ENCODE measurements at places on chromosomes 3 and 15.

- DNase-seq: no peak
These were observed 16.0 kb downstream of the ANKRD63 start for GRCh38 chr15:40266828-40267304.

GRCh38 chr3:138902171-138902570 is 44.8 kb downstream of the FOXL2 start:
- no peak for DNase-seq

DNA sequence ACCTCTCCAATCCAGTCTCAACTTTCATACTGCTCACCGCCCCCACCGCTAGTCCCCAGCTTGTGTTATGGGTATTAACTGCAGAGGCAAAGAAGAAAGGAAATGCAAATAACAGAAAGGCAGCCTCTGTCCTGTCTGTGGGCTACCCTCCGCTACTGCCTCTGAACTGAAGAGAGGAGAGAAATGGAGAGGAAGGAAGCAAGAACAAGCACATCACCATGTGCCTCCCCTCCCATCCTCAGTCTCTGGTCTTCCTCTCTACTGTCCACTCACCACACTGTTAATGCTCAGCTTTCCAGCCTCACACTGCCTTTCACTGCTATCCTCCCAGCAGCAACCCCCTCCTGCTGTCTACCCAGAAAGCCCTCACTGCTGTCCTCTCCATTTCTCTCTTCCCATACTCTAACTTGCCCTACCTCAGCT is 139.0 kb upstream of the SLC2A2 start:
- DNase-seq: no peak

DNA sequence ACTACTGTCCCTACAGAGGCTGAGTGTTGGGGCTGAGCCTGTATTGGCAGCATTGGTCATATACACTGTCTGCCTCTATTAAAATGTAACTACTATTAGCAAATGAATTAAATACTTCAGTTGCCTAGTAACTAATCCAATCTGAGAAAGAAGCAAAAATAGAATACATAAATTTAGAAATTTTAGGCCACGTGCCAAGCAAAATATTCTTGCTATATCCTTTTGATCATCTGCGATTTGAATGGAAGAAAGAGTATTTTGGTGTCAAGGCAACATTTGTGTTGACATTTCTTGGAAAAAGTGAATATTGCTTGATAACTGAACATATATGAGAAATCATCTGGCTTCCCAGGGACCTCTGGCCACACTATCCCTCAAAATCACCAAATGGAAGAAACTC is 148.2 kb upstream of the TOPAZ1 start:
- no peak for DNase-seq

DNA sequence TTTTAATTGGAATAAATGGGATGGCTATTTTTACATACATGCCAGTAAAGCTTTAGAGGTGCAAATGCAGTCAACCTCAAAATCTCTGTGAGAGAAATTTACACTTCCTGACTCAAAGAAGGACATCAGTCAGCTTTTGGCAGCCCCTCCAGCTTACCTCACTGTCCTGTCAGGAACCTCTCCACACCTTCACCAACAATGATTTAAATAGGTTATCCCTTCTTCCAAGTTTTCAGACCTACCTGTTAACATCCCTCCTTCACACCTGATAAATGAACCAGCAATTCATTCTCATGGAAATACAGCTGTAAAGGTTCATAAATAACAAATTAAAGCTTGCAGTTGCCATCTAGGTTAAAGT is 286.1 kb downstream of the SHOX2 start:
- DNase-seq: no peak

- no peak for DNase-seq
These were observed 20.0 kb upstream of the TRANK1 start for GRCh38 chr3:36964817-36965216.

DNA sequence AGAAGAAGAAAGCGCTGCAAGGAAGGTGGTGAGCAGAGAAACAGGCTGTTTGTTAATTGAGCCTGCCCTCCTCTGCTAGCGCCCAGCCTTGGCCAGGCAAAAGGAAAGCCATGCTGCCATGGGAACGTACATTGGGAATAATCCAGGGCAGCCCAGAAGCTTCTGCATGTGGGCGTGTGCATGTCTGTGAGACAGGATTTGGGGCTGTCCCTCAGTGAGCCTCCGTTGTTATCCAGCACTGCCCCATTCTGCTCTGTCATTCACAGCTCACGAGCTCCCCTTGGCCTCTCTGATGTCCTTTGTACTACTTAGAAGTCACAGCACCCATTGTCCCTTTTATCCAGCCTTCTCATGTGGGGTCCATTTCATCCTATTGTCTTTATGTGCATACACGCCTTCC is 239.1 kb upstream of the ROPN1 start:
- no peak for DNase-seq

GRCh38 chr3:23751212-23751723 is 54.5 kb upstream of the UBE2E1 start:
- no peak for DNase-seq

- no peak for DNase-seq
These were observed 286.3 kb upstream of the ROBO2 start for GRCh38 chr3:76753599-76753998.

DNA sequence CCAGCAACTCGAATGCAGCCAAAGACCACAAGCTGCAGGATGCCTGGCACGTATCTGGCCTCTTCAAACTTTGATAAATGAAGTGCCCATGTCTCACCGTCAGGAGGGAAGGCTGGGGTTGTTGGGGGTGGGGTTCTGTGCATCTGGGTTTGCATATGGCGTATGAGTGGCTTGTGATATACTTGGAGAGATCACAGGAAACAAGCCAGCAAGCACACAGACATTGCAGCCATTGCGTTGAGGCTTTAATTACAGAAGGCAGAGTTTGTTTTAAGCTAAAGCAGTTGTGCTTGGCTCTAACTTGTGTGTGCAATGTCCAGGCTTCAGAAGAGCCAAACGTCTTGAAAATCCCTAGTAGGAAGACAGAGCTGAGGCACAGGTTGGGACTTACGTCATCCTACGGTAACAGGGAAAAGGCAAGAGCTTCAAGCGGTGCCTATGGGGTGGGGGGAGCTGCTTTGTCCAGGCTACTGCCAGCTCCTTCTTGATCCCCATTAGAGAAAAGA is 109.2 kb downstream of the ASB7 start:
- no peak for DNase-seq

- DNase-seq: no peak
These were observed 11.4 kb downstream of the MAN2A2 start for GRCh38 chr15:90914305-90915080.

DNA sequence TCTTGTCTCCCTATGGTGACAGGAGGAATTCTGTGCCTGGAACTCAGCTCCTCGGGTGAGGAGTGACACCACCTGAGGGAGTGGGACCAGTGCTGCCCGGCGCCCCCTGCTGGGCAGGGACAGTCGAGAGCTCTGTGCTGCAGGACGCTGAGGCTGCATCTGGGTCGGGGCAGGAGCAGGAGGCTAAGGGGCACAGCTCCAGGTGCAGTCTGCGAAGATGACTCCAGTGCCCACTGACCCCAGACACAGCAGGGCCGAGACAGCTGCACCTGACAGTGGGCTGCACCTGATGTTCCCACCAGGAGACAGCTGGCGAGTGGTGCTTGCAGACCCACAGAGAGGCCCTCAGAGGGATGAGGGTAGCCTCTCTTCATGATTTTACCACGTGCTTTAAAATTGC is 152.9 kb downstream of the ATP10A start:
- no peak for DNase-seq

- DNase-seq: no peak
These were observed 8.1 kb downstream of the GOLGA6L2 start for GRCh38 chr15:23438816-23439466.

DNA sequence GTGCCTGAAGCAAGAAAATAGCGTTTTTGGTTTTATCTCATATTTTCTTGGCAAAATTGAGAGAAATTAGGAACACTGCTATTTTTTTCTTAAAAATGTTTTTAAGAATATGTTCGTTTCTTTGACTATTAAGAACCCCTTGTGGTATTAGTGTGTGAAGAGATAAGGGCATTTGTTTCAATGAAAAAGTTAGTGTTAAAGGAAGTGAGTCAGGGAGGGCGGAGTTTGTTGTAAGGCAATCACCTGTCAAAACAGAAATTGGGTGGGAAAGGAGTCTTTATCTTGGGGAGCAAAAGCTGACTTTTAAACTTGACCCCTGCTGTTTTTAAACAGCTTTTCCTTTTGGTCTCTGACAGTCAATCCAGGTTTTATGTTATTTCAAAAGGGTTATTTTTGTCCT is 4.2 kb downstream of the RAP2B start:
- no peak for DNase-seq

DNA sequence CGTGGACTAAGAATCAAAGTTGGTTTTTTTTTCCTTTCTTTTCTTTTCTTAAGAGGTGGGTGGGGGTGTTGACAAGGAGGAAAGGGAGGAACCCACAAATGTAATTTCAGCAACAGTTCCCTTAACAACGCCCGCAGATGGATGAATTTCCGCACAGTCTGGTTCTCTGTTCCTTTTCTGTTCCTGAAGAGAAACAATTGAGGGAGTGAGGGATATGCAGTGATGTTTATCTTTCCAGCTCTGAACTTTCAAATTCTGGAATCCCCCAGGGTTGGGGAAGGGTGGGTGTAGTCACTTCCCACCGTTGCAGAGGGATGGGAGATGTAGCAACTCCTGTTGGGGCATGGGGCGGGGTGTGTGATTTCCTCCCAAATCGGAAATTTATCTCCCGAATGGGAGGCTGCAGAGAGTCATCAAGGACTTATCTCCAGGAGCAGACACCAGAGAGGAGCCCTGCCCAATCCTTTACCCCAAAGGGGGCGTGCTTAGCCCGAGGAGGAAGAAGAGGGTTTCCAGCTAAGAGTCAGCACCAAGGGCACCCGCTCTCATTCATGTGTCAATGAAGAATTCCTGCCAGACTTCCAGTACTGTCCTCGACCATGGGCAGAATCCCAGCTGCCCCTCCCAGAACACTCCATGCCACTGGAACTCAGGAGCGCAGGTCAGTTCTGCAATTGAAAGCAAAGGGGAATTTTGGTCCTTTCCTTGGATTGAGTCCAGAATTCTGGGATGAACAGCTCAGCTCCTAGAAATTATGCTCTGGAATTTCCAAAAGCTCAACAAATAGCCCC is 35.0 kb upstream of the CFAP161 start:
- no peak for DNase-seq

- DNase-seq: no peak
These were observed 9.3 kb downstream of the PLXNB1 start for GRCh38 chr3:48420561-48420960.

DNA sequence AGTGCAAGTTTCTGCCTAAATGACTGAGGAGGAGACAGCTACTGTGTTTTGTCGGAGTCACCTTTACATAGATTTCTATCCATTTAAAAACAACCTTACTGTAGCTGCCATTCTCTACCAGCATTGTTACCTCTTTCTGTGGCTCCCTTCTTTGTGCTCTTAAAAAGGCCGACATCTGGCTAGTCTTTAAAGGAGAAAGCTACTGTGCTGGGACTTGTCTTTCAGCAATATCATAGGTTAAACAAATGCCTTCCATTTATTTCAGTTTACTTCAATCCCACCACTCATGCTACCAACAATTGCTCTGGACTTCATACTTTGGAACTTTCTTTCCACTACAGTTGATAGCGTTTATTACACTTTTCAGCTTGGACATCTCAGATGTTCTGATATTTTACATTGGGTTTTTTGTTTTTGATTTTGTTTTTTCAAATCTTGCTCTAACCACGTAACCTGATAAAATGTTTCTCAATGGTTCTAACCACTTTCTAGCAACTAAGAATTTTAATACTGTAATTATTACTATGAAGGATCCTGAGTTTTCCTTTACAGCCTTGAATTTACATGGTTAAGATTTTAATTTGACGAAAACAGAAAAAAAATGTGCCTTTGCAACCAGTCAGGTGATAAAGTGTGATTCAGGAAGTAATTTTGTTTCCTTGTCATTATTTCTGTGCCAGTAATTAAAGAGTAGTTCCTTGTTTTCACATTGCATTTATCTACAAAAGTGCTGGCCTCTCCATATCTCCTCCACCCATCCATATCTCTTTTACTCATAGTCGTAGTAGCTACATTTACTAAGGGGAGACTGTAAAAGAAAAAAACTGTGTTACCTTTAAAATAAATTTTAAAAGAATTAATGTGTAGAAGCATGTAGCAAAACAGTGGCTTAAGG is 1.3 kb upstream of the CBLB start:
- DNase-seq: no peak

- DNase-seq: no peak
These were observed 57.4 kb downstream of the ETFA start for GRCh38 chr15:76253691-76254473.

DNA sequence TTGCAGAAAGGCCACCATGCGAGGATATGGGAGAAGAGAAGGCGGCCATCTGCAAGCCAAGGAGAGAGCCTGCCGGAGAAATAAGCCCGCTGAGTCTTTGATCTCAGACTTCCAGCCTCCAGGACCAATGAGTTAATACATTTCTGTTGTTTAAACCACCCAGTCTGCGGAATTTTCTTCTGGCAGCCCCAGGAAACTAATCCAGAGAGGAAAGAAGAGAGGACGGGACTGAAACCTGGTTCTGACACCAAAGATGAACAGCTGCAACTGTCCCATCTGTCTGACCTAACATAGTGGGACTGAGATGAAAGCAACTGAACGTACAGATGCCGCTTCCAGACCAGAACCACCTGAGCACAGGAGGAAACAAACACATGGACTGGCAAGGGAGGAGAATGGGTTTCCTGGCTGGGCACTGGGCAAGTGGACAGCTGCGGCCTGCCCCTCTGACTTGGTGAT is 32.3 kb downstream of the VGLL4 start:
- no peak for DNase-seq

GRCh38 chr15:52370010-52370409 is 74.4 kb upstream of the MYO5C start:
- no peak for DNase-seq

GRCh38 chr3:51669241-51670052 is 1.6 kb upstream of the TEX264 start:
- DNase-seq: no peak

GRCh38 chr3:117304681-117305080 is 595.1 kb downstream of the TUSC7 start:
- DNase-seq: no peak

DNA sequence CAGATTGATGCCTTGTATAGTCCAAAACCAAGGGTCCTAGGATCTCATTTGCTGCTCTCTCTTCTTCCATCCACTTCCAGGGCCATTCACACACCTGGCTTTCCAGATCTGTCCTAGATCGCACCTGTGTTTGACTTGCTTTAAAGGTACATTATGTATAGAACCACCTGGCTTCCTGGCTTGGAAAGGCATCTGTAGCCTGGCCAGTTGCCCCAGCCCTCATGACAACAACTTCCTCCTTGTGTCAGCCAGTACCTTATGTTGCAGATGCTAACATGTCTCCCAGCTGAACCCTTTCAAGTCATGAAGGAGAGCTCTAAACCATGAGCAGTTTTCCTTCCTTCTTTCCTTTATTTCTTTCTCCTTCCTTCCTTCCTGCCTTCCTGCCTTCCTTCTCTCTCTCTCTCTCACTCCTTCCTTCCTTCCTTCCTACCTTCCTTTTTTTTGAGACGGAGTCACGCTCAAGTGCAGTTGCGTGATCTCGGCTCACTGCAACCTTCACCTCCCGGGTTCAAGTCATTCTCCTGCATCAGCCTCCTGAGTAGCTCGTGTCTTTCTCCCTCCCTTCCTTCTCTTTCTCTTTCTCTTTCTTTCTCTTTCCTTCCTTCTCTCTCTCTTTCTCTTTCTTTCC is 2.5 kb upstream of the HTR3C start:
- DNase-seq: no peak

GRCh38 chr15:99657996-99658395 is 75.2 kb downstream of the LYSMD4 start:
- DNase-seq: no peak
